Stimulated activated CD8-positive, alpha-beta memory T cell treated with anti-CD3 and anti-CD28 coated beads, Interleukin-2, amount 100 ng/mL, for 48 hours (primary cell): ENCODE measurements at places on chromosomes 4 and X.

GRCh38 chrX:65093658-65094057, 117.4 kb upstream of the ZC4H2 start:
- no peak for DNase-seq

- peak; percentile 8 for DNase-seq
These were observed 126.6 kb downstream of the PPP4R3C start for GRCh38 chrX:27336466-27337091.

DNA sequence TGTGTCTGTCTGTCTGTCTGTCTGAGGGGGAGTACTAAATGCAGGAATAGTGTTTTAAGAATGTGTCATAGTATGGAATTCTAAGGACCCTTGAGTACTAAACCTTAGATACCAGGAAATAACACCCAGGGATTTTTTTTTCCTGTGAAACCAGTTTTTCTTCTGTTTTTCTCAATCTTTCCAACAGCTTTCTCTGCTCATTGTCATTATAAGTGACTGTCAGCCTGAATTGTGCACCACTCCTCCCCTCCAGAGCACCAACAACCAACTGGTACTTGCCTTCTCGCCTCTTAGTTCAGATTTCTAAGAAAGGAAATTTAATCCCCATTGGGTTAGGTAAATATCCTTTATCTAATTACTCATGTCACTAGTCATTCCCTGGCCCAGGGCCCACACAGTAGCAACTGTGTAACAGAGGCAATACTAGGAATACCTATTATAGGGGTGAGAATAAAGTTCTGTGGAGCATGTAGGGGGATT, 320.6 kb downstream of the ADGRL3 start:
- DNase-seq, result no peak

GRCh38 chr4:20318909-20319277, 67.2 kb downstream of the SLIT2 start:
- DNase-seq, result no peak

DNA sequence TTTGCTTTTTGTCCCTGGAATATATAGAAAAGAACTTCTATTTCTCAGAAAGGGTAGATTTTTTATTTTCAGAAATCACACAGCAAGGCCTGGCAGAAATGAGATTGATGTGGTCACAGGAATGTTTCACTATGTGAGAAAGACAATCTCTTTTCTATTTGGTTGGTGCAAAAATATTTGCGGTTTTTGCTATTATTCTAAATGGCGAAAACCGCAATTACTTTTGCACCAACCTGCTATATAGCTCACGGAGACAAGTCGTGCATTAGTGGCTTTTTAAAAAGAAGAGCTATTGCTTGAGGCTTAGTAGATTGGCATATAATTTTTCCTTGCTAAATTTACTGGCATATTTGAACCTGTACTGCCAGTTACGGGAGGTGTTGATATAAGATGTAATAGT, 100.4 kb downstream of the ITM2A start:
- no peak for DNase-seq
